ENCODE measurements at places on chromosomes 12 and 14.

GRCh38 chr14:70622111-70622712 is 19.5 kb upstream of the TTC9 start:
- DNase-seq = no peak

- DNase-seq = no peak
Observed at GRCh38 chr14:29548948-29549370, 378.7 kb downstream of the PRKD1 start.

- peak; percentile 74 for DNase-seq
Observed at GRCh38 chr12:128426511-128426910, 159.5 kb downstream of the TMEM132C start.

- no peak for DNase-seq
Observed at GRCh38 chr12:40192704-40193255, 32.0 kb upstream of the LRRK2 start.

DNA sequence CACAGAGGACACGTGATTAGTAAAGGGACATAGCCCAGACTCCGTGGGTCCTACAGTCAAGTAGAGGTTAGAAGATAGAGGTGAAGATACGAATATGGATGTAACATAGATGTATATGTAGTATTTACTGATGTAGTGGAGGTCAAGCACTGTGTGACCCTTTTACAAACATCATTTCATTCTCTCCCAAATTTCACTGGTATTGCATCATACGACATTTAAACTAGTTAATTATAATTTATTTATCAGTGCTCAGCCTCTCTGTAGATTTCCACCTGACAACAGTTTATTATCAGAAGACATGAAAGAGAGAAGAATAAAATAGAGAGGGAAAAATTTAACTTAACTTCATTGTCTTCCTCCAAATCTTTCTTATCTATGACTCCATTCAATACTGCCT is 927.9 kb upstream of the TMEM132C start:
- no peak for DNase-seq

GRCh38 chr12:25063873-25064628 is 115.2 kb upstream of the BCAT1 start:
- no peak for DNase-seq

DNA sequence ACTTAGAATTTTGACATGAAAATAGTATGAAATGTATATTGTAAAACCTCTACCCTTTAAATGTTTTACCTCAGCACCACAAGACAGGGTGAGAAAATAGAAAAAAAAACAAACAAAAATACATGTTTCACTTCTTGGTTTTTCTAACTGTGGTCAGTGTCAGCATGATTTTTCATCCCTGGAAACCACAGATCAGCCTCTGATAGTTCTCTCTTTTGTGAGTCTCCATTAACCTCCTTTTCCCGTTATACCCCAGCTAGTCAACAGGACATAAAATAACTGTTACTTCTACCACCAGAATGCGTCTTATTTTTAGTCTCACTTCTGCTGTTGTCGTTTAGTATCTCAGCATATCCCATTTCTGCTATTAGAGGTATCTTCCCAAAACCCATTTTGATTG is 48.3 kb upstream of the KCNMB4 start:
- DNase-seq = no peak

DNA sequence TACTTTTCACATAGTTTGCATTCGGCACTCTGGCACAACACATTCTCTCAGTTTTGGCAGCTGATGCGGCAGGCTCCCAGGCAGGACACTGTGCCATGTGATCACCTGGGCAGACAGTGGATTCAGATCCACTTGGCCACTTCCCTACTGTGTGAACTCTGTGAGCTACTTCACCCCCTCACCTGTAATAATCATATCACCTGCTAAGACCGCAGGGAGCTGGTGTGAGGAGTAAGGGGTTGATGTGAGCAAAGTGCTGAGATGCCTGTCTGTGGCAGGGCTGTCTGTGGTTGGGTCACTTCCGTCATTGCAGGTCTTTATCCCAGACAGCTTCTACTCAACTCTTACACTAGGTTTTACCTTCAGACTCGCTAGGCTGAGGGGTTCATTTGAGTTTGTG is 50.4 kb upstream of the AMN start:
- DNase-seq = no peak

- DNase-seq = no peak
Observed at GRCh38 chr12:1795221-1795784, 25.1 kb upstream of the LRTM2 start.

DNA sequence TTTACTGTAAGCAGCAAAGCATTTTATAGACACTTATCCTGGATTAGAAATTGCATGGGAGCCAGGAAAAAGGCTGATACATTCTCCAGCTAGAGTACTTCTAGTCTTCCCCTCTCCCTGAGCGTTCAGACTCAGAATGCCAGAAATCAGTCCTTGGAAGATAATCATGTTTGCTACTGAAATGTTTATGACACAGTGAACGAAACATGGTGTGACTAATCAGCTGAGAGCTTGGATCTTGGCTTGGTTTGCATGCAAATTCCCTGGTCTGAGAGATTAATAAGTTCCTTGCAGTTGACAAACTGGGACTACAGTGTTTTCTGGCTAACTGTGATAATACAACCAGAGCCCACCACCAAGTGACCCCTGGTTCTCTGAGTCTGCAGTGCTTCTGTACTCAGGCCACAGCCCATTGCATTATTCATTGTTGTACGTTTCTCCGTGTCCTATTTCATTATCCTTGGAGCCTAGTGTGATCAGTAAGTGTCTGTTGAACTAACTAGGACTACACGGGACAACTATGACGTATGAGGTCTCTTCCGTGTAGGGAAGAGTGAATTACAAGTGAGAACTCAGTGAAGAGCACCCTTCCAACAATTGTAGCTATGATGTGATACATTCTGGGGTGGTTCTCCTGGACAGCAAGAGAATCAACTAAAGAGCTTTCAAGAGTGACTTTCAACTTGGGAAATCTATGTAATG is 34.6 kb upstream of the EVL start:
- DNase-seq = no peak

- DNase-seq = no peak
Observed at GRCh38 chr14:45787167-45787566, 534.2 kb upstream of the MIS18BP1 start.

DNA sequence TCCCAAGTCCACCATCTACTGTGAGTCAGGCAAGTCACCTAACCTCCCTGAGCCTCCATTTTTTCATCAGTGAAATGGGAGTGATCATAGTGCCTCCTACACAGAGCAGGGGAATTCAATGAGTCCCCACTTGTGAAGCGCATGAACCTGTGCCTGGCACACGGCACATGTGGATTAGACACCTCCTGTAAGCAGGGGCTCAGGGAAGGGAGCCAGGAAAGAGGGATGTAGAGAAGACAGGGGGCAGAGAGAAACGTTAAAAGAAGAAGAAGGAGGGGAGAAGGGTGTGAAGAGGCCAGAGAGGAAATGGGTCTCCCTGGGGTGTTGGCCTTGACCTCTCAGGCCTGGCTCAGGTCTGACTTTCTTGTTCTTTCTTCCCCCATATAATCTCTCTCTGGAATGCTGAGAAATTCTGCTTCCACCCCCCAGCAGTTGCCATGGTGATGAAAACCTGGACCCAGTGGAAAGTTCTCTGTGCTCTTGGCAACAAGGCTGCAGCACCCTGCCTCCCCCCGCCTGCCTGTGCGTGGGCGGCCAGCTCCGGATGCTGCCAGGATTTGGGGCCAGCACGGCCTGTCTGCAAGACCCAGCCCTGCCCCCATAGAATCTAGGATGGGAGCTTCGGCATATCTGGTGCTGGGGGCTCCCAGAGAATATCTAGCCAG is 94.5 kb downstream of the CALM1 start:
- peak; percentile 91 for DNase-seq

DNA sequence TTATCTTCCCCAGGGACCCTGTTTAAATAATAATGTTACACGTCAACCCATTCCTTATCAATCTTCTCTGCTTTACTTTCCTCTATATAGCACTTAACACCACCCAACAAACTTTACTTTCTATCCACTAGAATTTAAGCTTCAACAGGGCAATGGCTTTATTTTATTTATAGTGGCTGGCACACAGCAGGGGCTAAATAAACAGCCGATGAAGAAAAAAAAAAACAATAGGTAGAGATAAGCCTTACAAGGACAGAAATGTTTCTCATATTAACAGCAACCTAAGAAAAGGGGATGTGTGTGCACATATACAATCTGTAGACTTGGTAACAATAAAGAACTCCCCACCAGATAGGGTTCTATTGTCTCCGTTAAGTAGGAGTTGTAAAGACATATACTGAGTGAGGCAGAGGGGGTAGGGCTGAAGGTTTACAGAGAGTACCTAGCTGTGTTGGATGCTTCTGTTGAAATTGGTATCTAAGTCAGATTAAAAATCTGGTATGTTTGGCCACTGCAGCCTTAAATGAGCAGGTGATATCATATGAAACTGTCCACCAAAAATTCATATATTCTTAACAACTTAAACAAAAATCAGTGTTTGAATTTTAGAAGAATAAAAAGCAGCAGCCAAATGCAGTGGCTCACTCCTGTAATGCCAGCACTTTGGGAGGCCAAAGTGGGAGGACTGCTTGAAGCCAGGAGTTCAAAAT is 24.7 kb upstream of the AP4S1 start:
- no peak for DNase-seq

- no peak for DNase-seq
Observed at GRCh38 chr12:3553221-3553620, 62.2 kb downstream of the PRMT8 start.

DNA sequence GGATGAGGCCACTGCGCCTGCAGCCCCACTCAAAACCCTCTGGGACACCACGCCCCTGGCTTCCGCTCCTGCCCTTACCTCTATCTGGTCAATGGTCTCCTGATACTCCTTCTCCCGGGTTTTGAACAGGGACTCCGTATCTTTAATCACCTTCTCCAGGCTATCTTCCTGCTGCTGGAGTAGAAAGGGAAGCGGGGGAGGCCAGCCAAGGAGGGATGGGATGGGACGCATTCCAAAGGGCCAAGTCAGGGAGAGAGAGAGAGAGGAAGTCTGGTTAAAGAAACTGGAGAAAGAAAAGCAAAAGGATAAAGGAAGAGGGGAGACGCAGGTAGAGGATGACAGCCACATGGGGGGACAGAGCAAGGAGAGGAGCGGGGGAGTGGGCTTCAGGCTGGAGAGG is 7.9 kb downstream of the IFFO1 start:
- peak; percentile 73 for DNase-seq

- DNase-seq = peak; percentile 76
Observed at GRCh38 chr12:107320033-107320928, 226.9 kb upstream of the CRY1 start.
